ENCODE measurements at places on chromosomes 12 and 14. TPM values are rescaled to one million over a fixed set of nuclear protein-coding genes. Genes with fewer than 3 reads are reported as not detected.
A peak's percentile ranks its signal among the peaks of the same experiment; 100 is the strongest.

Gene MYH6
- 532 TPM for total RNA-seq

Gene SETD3
- total RNA-seq = 126 TPM

Gene NEK9
- total RNA-seq = 69.1 TPM

Gene CLEC14A
- 29.5 TPM for total RNA-seq

- no peaks in the 10 kb centered on the region for H3K27me3 ChIP-seq
- H3K4me3 ChIP-seq = no peak overlapping the region
- H3K36me3 ChIP-seq = no peaks in the 10 kb centered on the region
- DNase-seq = peak; percentile 85
Observed at GRCh38 chr12:106223485-106224354, 24.1 kb downstream of the CKAP4 start.

- DNase-seq = no peak
- no peak overlapping the region for H3K27ac ChIP-seq
- no peak overlapping the region for H3K4me3 ChIP-seq
Observed at GRCh38 chr14:62314221-62314620, 552.0 kb downstream of the SNAPC1 start.

GRCh38 chr12:60078026-60078425 lies 482.2 kb downstream of the SLC16A7 start:
- no peaks in the 10 kb centered on the region for H3K27me3 ChIP-seq
- H3K4me1 ChIP-seq = no peaks in the 10 kb centered on the region

- no peak overlapping the region for H3K4me3 ChIP-seq
- no peak overlapping the region for H3K27ac ChIP-seq
- no peak for DNase-seq
- H3K4me1 ChIP-seq = no peaks in the 10 kb centered on the region
- no peaks in the 10 kb centered on the region for H3K36me3 ChIP-seq
Observed at GRCh38 chr12:65668981-65669695, 155.1 kb upstream of the HMGA2 start.

DNA sequence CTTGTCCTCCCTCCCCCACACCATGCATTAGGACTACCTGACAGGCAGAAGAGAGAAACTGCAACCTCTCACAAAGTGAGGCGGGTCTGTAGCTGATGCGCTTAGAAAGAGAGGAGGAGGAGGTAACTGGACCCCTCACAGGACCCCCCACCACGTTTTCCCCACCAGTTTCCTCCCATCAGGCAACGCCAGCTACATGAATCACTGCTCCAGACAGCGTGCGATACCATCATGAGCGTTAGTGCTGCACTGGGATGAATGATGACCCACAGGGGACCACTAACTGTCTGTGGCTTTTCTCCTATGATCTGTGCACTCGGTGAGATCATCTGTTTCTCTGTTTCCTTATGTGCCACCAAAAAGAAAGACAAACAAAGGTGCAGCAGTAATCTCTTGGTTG lies 77.7 kb downstream of the KCNK10 start:
- no peaks in the 10 kb centered on the region for H3K4me1 ChIP-seq
- H3K27ac ChIP-seq = no peak overlapping the region
- no peak for DNase-seq
- H3K27me3 ChIP-seq = no peaks in the 10 kb centered on the region

GRCh38 chr12:83462419-83462818 lies 775.7 kb downstream of the TMTC2 start:
- H3K27me3 ChIP-seq = no peaks in the 10 kb centered on the region
- H3K27ac ChIP-seq = no peak overlapping the region

GRCh38 chr14:75066691-75067090 lies 2.8 kb upstream of the ZC2HC1C start:
- no peaks in the 10 kb centered on the region for H3K27me3 ChIP-seq
- H3K27ac ChIP-seq = no peak overlapping the region
- no peaks in the 10 kb centered on the region for H3K36me3 ChIP-seq

- H3K27ac ChIP-seq = no peak overlapping the region
- no peaks in the 10 kb centered on the region for H3K36me3 ChIP-seq
- peaks cover 2% of the 10 kb centered on the region for H3K27me3 ChIP-seq
- peak; percentile 1 for DNase-seq
- no peaks in the 10 kb centered on the region for H3K4me1 ChIP-seq
Observed at GRCh38 chr14:105876158-105876557, 349.8 kb downstream of the TMEM121 start.

GRCh38 chr12:28388879-28389278 lies 198.6 kb downstream of the CCDC91 start:
- no peak overlapping the region for H3K27ac ChIP-seq
- no peak overlapping the region for H3K4me3 ChIP-seq
- H3K4me1 ChIP-seq = peaks cover 13% of the 10 kb centered on the region

DNA sequence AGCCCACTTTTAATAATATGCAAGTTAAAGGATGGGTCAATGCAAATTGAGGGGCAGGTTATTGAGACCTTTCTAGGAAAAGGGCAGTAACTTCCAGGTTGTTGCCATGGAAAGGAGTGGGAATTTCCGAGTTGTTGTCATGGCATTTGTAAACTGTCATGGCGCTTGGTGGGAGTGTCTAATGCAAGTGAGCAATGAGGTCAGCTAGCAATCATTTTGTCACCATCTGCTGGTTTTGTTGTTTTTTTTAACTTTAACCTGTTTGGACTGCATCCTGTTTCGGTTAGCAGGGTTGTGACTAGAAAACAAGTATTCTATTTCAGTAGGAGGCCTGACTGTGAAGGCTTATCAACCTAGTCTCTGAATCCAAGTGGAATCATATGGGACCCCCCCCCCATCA lies 85.8 kb upstream of the TSPAN11 start:
- no peak for DNase-seq
- H3K27ac ChIP-seq = no peak overlapping the region
- H3K27me3 ChIP-seq = no peaks in the 10 kb centered on the region
- H3K36me3 ChIP-seq = no peaks in the 10 kb centered on the region
- no peaks in the 10 kb centered on the region for H3K4me1 ChIP-seq

GRCh38 chr14:22807432-22808087 lies 7.7 kb downstream of the SLC7A7 start:
- no peak for DNase-seq
- H3K27me3 ChIP-seq = no peaks in the 10 kb centered on the region
- no peak overlapping the region for H3K4me3 ChIP-seq
- no peaks in the 10 kb centered on the region for H3K36me3 ChIP-seq
- H3K27ac ChIP-seq = no peak overlapping the region
- H3K4me1 ChIP-seq = no peaks in the 10 kb centered on the region

DNA sequence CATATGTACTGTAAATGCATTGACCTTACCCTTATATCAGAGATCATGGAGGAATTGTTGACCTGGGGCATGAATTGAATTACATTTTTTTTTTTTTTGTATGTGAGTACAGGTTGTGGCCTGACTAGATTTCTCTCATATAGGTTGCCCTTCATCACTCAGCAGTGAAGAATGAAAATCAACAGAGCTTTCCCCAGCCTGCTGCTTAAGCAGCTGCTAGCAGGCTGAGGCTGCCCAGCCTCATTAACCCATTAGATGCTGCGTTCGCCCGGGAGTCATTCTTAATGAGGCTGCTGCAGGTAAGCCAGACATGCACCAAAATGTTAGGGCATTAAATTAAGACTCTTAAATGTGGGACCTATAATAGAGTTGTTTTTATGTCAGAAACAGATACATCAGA lies 236.0 kb downstream of the ETNK1 start:
- no peak overlapping the region for H3K4me3 ChIP-seq
- no peaks in the 10 kb centered on the region for H3K27me3 ChIP-seq
- no peak for DNase-seq
- no peak overlapping the region for H3K27ac ChIP-seq
- H3K4me1 ChIP-seq = no peaks in the 10 kb centered on the region
- no peaks in the 10 kb centered on the region for H3K36me3 ChIP-seq

- no peak overlapping the region for H3K4me3 ChIP-seq
- H3K27ac ChIP-seq = no peak overlapping the region
- H3K27me3 ChIP-seq = no peaks in the 10 kb centered on the region
- no peaks in the 10 kb centered on the region for H3K4me1 ChIP-seq
- DNase-seq = no peak
Observed at GRCh38 chr14:52121441-52121840, 52.6 kb upstream of the NID2 start.

DNA sequence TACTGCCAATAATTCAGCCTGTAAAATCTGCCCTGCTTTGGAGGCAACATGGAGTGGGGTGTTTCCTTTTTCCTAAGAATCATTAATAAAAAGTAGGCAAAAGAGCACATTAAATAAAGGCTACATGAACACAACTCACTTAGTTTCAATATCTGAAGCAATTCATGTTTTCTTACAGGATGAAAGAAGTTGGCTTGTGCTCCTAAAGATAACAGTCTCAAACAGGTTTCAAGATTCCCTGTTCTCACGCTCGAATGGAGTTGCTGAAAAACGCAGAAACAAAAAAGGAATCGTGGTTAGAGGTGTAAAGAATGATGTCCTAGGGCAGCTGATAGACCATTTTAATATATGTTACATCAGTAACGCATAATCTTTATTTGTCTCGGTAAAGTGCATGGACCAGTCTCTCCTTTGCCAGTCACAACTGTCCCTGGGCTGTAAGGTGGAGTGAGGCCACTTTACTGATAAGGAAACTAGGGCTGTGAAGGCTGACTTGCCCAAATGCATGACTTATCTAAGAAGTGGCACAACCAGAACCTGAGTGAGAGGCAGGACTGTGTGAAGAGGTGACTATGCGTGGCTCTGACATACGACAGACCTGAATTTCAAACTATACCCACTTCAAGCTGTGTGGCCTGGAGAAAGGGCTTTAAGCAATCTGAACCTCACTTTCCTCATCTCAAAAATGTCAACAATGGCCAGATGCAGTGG lies 12.6 kb downstream of the GIT2 start:
- H3K36me3 ChIP-seq = no peaks in the 10 kb centered on the region
- no peak for DNase-seq
- no peaks in the 10 kb centered on the region for H3K4me1 ChIP-seq
- no peak overlapping the region for H3K27ac ChIP-seq

Data from psoas muscle (tissue), 8 donors.